ENCODE measurements at places on chromosomes 3 and 15. TPM values are rescaled to one million over a fixed set of nuclear protein-coding genes. Genes with fewer than 3 reads are reported as not detected.

The GOLGA8J gene
- total RNA-seq, result not detected

The SLC12A8 gene
- total RNA-seq, result 4.3 TPM

The CD200R1 gene
- 0.94 TPM for total RNA-seq

The CDC25A gene
- 23.6 TPM for total RNA-seq

The LAMB2 gene
- 275 TPM for total RNA-seq

The TLR9 gene
- total RNA-seq, result not detected

The PLA2G4E gene
- total RNA-seq, result not detected

The ACTRT3 gene
- total RNA-seq, result 2.0 TPM

The TEX55 gene
- total RNA-seq, result not detected

The ADCY5 gene
- total RNA-seq, result 1.2 TPM

The CPNE9 gene
- 1.8 TPM for total RNA-seq

The GPX1 gene
- 514 TPM for total RNA-seq

The SLC25A38 gene
- 47.2 TPM for total RNA-seq

The SCN11A gene
- 0.50 TPM for total RNA-seq

The PLSCR4 gene
- total RNA-seq, result 101 TPM

The WDR93 gene
- total RNA-seq, result 0.26 TPM

The ST3GAL6 gene
- 10.9 TPM for total RNA-seq

The CIP2A gene
- 4.3 TPM for total RNA-seq

The GPR176 gene
- total RNA-seq, result 12.7 TPM

The TM4SF18 gene
- 14.6 TPM for total RNA-seq

The SAXO2 gene
- 2.6 TPM for total RNA-seq

The MOBP gene
- not detected for total RNA-seq

The PYGO1 gene
- 9.2 TPM for total RNA-seq

The EEFSEC gene
- 5.5 TPM for total RNA-seq

The SCAP gene
- 427 TPM for total RNA-seq

The TMEM212 gene
- total RNA-seq, result not detected

The KLHL40 gene
- total RNA-seq, result not detected

The OXTR gene
- total RNA-seq, result 0.13 TPM

The CHRNA5 gene
- total RNA-seq, result 0.98 TPM

The TRIM42 gene
- not detected for total RNA-seq

The CCR2 gene
- total RNA-seq, result 0.83 TPM

The SLITRK3 gene
- total RNA-seq, result not detected

The TMEM207 gene
- not detected for total RNA-seq

The HAPLN3 gene
- total RNA-seq, result 4.3 TPM

The GATM gene
- total RNA-seq, result 34.9 TPM

The CTXND1 gene
- total RNA-seq, result 13.2 TPM

The CHL1 gene
- total RNA-seq, result 1.7 TPM

The CYP1A1 gene
- 0.96 TPM for total RNA-seq

The OR4F6 gene
- total RNA-seq, result not detected

The LRRC2 gene
- total RNA-seq, result 3.2 TPM

The GREM1 gene
- 0.90 TPM for total RNA-seq

The CCDC54 gene
- total RNA-seq, result not detected
